ENCODE measurements at places on chromosomes 7 and 10. TPM values are rescaled to one million over a fixed set of nuclear protein-coding genes. Genes with fewer than 3 reads are reported as not detected.
A peak's percentile ranks its signal among the peaks of the same experiment; 100 is the strongest.

DNA sequence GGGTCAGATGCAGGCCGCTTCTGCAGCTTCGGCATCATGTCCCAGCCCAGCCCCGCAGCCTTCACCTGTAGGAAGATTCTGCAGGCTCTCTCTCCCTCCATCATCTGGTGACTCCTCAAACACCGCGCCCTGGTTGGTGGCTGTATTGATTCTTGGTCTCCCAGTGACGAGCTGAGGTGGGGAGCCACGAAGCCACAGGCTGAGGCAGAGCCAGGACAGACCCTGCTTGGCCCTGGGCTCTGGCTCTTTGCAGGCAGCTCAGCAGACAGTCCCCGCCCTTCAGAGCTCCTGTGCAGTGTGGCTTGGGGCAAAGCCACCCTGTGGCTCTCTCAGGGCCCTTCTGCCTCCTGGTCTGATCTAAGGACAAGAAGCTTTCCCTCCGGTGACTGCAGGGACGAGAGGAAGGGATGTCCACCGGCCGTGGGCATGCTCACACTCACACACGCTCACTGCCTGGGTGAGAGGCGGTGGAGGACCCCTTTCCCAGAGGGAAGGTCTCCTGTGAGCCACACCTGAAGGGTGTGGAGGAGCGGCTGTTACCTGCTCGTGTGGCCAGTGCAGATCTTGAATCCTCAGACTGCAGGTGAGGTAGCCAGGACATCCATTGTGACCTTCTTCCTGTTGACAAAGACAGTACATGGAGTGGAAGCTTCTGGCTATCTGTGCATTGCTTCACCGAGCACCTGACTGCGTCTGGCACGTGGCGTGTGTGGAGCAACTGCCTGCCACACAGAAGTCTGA lies 79.6 kb downstream of the INPP5A start:
- H3K27me3 ChIP-seq: no peaks in the 10 kb centered on the region
- H3K36me3 ChIP-seq: peaks cover 51% of the 10 kb centered on the region
- H3K27ac ChIP-seq: no peak overlapping the region

GRCh38 chr7:7489546-7489945 lies 46.1 kb downstream of the COL28A1 start:
- peaks cover 43% of the 10 kb centered on the region for H3K4me1 ChIP-seq
- DNase-seq: no peak
- H3K36me3 ChIP-seq: no peaks in the 10 kb centered on the region
- peak overlapping the region; percentile 33 for H3K4me3 ChIP-seq
- no peaks in the 10 kb centered on the region for H3K27me3 ChIP-seq

- H3K4me3 ChIP-seq: no peak overlapping the region
- peaks cover 6% of the 10 kb centered on the region for H3K27me3 ChIP-seq
- H3K4me1 ChIP-seq: peaks cover 9% of the 10 kb centered on the region
- DNase-seq: no peak
Measured at GRCh38 chr10:132300582-132300981, 7.2 kb downstream of the STK32C start.

DNA sequence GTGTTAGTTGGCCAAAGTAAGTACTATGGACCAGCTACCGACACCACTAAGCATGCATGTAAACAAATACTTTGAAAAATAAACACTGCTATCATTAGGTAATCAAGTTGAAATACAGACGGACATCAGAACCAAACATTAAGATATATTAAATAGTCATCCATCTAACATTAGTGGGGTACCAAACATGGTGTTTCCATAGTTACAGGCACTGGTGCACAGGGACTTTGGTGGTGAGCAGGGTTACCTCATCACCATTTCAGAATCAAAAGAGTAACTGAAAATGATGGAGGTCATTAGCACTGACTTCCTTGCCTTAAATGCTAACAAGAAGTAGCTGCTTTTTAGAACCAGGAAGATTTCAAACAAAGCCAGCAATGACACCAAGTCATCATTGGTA lies 23.9 kb downstream of the EBLN1 start:
- no peaks in the 10 kb centered on the region for H3K36me3 ChIP-seq
- H3K4me3 ChIP-seq: no peak overlapping the region

Gene FKBP6
- not detected for total RNA-seq

Data from activated B cell treated with CpG ODN at 0.5 μM for 24 hours (primary cell).